ENCODE measurements at places on chromosomes 5 and 9. TPM values are rescaled to one million over a fixed set of nuclear protein-coding genes. Genes with fewer than 3 reads are reported as not detected.

DNA sequence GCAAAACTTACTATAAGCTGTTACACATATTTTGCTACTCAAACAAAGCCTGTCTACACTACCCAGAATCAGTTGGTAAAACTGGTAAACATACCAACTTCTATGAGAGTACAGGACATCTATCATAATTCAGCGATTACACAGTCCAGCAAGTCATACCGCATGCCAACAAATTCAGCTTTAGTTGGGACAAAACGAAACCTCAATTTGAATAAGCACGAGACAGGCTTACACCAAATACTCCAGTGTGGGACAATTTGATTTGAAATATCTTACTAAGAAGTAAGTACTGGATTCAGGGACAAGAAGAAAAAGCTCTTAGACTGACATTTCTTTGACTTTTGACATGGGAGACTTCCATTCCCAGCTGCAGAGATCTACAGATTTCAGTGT is 2.0 kb downstream of the NRG2 start:
- peak; percentile 13 for DNase-seq

GRCh38 chr9:130138171-130138653 is 34.0 kb upstream of the NCS1 start:
- peak; percentile 94 for DNase-seq

DNA sequence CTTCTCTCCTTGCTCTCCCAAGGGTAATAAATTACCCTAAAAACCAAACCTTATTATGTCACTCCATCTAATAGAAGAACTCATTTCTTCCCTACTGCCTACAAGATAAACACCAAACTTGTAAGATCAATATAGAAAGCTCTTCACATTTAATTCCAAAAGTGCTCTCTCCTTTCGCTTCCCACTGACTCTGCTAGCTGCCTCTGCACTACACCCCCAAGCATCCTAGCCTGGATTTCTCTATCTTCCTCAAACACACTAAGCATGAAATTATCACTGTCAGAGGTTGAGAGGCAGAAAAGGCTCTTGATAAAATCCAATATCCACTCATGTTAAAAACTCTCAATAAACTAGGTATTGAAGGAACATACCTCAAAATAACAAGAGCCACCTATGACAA is 162.4 kb downstream of the KCNN2 start:
- DNase-seq: no peak

- DNase-seq: no peak
Observed at GRCh38 chr9:15189481-15189880, 117.5 kb downstream of the TTC39B start.

GRCh38 chr5:90386099-90386710 is 23.4 kb downstream of the CETN3 start:
- peak; percentile 29 for DNase-seq

DNA sequence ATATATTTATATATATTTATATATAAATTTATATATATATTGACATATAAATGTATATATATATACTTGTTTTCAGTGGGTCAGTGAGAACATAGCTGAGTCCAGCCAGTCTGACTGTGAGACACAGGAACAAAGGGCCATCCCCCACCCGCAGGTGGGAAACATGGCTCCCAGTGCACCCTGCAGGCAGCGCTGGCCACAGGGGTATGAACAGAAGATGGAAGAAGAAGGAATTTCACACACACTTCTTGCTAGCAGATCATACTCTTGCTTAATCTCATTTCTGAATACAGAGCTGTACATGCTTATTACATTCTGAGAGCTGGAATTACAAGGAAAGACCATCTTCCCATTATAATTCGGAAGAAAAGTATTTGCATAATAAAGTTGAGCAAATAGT is 595.4 kb downstream of the IRX1 start:
- no peak for DNase-seq

- DNase-seq: no peak
Observed at GRCh38 chr5:58752104-58752503, 169.2 kb downstream of the RAB3C start.

The MEGF10 gene
- total RNA-seq: 1.1 TPM

The KCTD16 gene
- 0.03 TPM for total RNA-seq

The NEK6 gene
- total RNA-seq: 43.9 TPM

The MAT2B gene
- 63.4 TPM for total RNA-seq
